ENCODE measurements at places on chromosomes 1 and 21. TPM values are rescaled to one million over a fixed set of nuclear protein-coding genes. Genes with fewer than 3 reads are reported as not detected.
A peak's percentile ranks its signal among the peaks of the same experiment; 100 is the strongest.

Gene PADI2
- total RNA-seq = 0.81 TPM

Gene GPATCH2
- total RNA-seq = 8.3 TPM

- peak; percentile 50 for DNase-seq
Observed at GRCh38 chr1:53328009-53328461, at the start of gene LRP8. Gene LRP8, minus strand, starts transcription at chr1:53328070. Its CDS starts 158 bp downstream, at chr1:53327912.

Gene KLF17
- under 0.01 TPM for total RNA-seq

DNA sequence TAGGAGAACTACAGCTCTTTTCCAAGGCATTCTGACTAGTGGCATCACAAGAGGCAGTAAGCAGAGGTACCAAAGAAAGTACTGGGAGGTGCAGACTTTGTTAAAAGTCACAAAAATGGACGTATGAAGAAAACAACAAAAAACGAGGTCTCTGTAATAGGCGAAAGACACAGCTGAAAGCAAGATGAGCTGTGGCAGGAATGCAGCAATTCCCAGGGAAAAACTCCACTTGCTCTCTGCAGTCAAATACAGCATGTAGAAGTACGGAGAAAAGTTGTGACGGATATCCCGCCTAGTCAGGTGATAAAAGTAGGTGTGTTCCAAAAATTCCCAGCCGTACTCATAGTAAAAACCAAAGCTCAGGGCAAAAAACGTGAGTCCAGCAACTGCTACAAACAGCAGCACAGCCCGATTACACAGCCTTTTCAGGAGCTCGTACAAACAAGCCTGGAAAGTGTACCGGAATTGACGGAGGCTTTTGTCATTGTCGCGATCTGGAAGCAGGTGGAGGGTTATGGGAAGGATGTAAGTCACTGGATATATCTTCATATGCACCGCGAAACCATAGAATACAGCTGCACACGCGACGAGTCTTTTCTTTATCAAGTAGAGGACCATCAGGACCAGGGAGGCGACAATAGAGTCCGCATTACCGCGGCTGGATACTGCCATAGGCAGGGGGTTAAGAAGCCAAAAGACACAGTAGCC is 979 bp downstream of the PIGM start:
- DNase-seq = no peak

Gene DEPDC1
- 0.54 TPM for total RNA-seq

Measured in hematopoietic multipotent progenitor cell (in vitro differentiated cells).